Mesendoderm (in vitro differentiated cells): ENCODE measurements at places on chromosomes 12 and 14.

DNA sequence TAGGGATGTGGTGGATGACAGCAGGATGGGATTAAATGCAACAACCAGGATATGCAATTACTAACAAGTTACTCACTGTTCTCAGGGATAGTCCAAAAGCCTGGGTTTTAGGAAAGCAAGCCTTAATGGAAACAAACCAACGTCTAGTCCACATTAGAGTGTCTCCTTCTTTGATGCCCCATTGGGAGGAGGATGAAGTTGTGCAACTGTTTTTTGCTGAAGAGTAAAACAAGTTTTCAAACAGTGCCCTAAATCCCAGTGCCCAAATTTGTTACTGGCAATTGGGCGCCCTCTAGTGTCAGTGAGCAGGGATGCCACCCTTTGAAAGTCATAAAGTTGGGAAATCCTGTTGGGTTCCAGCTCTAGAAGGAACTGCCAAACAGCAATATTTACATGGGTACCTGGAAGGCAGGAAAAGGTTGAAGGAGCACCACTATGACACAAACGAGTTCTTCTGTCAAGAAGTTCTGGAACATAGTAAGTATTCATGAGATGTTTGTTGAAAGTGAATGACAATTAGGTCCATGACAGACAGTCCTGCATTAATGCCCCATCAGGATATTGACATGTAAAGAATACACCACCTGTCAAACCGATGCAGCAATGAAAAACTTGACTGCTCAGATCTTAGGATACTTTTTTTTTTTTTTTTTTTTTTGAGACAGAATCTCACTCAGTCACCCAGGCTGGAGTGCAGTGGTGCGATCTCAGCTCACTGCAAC is 11.1 kb upstream of the DPF3 start:
- H3K36me3 ChIP-seq, result no peaks in the 10 kb centered on the region
- no peaks in the 10 kb centered on the region for H3K4me1 ChIP-seq
- no peaks in the 10 kb centered on the region for H3K27me3 ChIP-seq
- H3K27ac ChIP-seq, result no peak overlapping the region
- H3K4me3 ChIP-seq, result no peak overlapping the region

DNA sequence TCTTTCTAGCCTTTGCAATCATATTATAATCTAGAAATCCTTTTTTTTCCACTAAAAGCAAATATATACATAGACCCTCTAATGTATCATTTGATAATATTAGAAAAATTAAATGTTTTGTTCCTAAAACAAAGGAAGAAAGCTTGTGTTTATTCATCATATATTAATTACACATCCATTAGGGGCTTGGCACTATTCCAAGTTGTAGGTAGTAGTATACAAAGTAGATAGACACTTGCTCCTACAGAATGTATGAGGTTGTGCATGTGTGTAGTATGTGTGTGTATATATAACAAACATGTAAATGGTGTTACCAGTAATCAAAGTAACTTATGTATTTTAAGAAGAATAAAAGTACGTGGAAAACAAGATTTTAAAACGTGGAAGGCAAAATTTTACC is 15.0 kb upstream of the KCNMB4 start:
- no peak for DNase-seq
- H3K27ac ChIP-seq, result no peak overlapping the region
- H3K36me3 ChIP-seq, result no peaks in the 10 kb centered on the region
- no peak overlapping the region for H3K4me3 ChIP-seq
- no peaks in the 10 kb centered on the region for H3K27me3 ChIP-seq

DNA sequence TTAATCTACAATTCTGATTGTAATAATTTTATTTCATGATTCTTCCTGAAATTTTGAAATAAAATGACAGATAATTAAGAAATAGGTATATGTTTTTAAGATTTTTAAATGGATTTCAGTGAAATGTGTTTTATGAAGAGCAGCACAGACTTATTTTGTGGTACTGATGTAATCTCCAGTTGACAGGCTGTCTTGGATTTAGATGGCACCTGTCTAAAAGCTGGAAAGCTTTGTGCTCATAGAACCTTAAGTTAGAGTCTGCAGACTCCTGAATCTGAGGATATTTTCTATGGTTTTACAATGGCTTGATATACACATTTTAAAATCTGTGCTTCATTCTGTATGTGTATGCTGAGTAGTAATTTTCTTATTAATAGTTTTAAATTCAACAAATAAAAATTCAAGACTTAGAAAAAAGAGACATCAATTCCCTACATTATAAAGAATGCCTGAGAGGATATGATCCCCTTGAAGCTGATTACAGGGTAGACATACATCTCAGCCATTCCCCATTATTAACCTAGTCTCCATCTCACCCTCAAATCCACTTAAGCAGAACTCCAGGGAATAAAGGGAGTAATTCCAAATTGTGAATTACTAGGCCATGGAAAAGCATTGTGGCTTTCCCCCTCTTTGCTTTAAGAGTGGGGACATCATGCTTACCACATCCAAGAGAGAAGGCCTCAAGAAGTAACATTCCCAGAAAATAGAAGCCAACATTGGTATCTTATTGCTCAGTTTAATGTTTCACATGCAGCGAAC is 33.7 kb upstream of the ACSS3 start:
- no peaks in the 10 kb centered on the region for H3K4me1 ChIP-seq
- no peak overlapping the region for H3K27ac ChIP-seq
- DNase-seq, result no peak
- H3K4me3 ChIP-seq, result no peak overlapping the region
- no peaks in the 10 kb centered on the region for H3K36me3 ChIP-seq

DNA sequence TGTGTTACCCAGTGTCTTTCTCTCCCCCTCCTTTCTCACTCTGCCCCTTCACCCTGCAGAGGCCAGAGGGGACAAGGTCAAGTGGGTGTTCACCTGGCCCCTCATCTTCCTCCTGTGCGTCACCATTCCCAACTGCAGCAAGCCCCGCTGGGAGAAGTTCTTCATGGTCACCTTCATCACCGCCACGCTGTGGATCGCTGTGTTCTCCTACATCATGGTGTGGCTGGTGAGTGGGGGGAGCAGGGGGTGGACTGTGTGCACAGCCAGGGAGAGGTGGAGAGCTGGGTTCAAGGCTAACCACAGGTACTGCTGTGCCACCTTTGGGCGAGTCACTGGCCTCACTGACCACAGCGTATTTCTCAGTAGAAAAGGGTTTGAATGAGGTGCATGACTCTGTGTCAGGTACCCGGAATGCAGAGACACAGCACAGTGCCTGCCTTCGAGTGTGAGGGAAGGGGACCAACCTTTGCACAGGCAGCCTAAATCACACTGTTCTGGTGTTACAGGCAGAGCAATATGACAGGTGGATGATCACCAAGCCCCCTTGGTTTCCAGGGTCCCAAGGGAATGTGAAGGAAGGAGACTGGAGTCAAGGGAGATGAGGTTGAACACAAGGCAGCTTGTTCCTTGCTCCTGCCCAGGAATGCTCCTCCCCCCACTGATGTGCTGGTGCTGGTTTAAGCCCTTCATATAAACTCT is 30.8 kb upstream of the RIN3 start:
- no peaks in the 10 kb centered on the region for H3K4me1 ChIP-seq
- no peak overlapping the region for H3K27ac ChIP-seq
- no peak for DNase-seq

GRCh38 chr14:75303381-75303789 is 24.8 kb downstream of the FOS start:
- no peaks in the 10 kb centered on the region for H3K36me3 ChIP-seq
- H3K27me3 ChIP-seq, result no peaks in the 10 kb centered on the region
- DNase-seq, result peak; percentile 82
- no peak overlapping the region for H3K27ac ChIP-seq
- no peak overlapping the region for H3K4me3 ChIP-seq

DNA sequence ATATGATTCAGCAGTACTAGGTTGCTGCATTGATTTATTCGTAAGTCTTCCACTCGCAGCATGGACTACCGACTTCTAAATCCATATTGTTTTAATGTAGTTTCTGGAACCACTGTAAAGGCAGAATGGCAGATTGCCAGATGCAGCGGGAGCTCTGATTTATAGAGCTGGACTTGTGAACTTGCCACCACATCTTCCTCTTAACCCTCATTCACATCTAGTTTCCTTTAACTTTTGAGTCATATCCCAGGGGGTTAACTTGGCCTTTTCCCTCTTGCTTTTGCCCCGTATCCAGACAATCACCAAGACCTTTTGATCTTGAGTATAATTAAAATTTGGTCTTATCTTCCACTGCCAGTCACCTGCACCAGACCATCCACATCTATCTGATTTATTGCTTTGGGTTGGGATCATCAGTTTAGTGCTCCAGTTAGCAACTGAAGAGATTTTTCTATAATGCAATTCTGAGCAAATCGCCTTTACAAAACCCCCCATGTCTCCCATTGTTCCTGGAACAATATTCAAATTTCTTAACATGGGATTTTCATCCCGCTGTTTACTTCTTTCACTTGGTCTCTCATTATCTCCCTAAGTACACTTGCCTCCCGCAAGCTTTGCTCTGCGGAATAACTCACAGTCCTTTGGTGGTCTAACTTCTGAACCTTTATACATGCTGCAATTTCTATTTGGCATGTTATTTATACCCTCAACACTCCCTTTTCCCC is 130.5 kb downstream of the ACSS3 start:
- DNase-seq, result no peak
- H3K36me3 ChIP-seq, result no peaks in the 10 kb centered on the region
- no peak overlapping the region for H3K27ac ChIP-seq
- H3K27me3 ChIP-seq, result no peaks in the 10 kb centered on the region
- no peak overlapping the region for H3K4me3 ChIP-seq

GRCh38 chr12:118237052-118237665 is 101.2 kb downstream of the PEBP1 start:
- H3K36me3 ChIP-seq, result no peaks in the 10 kb centered on the region
- H3K4me3 ChIP-seq, result no peak overlapping the region
- H3K27ac ChIP-seq, result no peak overlapping the region
- H3K27me3 ChIP-seq, result no peaks in the 10 kb centered on the region
- H3K4me1 ChIP-seq, result no peaks in the 10 kb centered on the region

- no peak overlapping the region for H3K27ac ChIP-seq
- H3K27me3 ChIP-seq, result no peaks in the 10 kb centered on the region
- H3K4me3 ChIP-seq, result no peak overlapping the region
Measured at GRCh38 chr14:90659156-90659555, 157.1 kb downstream of the TTC7B start.

DNA sequence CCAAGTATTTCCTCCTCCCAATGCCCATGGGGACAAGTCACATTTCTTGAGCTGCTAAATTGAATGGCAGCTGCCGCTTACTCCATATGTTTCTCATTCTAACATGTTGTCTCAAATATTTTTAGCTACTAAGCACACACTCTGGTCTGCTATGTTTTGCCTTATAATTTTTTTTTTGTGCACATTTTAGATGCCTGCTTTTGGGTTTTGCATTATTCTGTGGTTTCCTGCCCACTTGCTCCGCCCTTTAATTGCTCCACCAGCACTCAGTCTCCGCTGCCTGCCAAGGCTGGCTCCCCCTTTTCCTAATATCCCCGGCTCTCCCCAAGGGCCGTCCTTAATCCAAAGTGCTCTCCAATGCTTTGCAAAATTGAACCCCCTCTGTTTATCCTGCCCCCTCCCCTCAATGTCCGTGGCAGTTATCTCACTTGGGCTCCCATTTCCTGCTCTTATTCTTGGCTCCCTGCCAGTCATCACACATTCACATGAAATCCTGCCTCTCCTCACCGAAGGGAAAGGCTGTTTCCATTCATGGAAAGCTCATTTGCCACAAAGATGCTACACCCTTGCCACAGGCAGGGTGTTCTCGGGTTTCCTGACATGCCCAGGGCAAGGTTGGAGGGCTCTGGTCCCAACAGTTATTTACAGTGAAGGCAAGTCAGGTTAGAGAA is 79.4 kb downstream of the C12orf75 start:
- H3K27ac ChIP-seq, result no peak overlapping the region
- DNase-seq, result no peak
- H3K4me3 ChIP-seq, result no peak overlapping the region
- H3K36me3 ChIP-seq, result no peaks in the 10 kb centered on the region

DNA sequence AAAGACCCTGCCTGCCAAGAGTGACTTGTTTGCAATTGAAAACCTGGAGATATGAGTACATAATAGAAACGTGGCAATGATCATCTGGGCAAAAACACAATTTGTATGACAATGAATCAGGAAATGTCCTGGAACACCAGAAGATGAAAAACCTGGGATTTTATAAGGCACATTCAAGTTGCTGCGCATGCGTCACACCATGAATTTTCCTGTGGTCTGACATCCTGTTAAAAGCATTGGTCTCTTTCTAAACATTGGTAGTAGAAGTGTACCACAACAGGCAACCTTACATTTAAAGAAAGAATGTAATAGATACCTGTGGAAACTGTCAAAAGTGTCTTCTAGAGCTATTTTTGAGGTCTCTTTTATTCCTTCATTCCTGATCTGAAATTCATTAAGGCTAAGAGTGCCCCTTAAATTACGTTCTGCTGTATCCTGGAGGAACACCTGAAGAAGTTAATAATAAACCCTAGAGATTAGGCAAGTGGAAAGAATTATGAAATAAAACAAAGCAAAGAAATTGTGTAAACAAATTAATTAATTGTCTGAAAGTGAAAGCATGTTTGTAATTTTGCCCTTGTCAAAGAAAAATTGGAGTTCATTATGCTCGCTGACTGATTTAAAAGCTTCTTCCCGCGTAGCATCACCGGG is 676.5 kb downstream of the DIO2 start:
- DNase-seq, result no peak
- H3K36me3 ChIP-seq, result no peaks in the 10 kb centered on the region
- H3K4me1 ChIP-seq, result no peaks in the 10 kb centered on the region

DNA sequence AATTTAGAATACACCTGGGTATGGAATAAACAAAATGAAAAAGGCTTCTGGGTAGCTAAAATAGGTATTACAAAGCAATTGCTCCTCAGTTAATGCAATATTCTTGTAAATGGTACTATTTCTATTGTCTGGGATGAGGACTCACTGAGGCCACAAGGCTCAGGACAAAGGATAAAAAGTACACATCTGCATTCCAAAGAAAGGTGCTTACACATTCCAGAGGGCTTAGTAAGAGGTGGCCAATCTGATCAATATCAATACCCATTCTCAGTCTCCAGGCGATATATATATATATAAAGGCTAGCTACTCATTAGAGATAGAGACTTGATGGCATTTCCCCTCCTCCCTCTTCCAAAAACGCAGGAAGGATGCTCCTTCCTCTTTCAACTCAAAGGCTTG is 43.8 kb downstream of the ATXN7L3B start:
- H3K27ac ChIP-seq, result no peak overlapping the region
- peak; percentile 38 for DNase-seq
- no peak overlapping the region for H3K4me3 ChIP-seq
- no peaks in the 10 kb centered on the region for H3K36me3 ChIP-seq

DNA sequence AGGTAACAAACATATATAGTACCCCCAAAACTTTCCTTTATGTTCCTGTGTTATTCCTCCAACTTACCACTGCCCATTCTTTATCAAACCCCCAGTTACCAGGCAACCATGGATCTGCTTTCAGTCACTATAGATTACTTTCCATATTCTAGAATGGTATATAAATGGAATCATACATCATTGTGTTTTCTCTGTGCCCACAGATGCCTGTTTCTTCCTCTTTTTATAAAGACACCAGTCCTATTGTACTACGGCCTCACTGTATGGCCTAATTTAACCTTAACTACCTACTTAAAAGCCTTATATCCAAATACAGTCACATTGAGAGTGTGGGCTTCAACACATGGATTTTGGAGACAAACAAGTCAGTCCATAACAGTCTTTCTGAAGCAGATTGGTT is 2.6 kb downstream of the TAS2R14 start:
- no peaks in the 10 kb centered on the region for H3K36me3 ChIP-seq
- no peaks in the 10 kb centered on the region for H3K27me3 ChIP-seq
- no peaks in the 10 kb centered on the region for H3K4me1 ChIP-seq
- no peak overlapping the region for H3K4me3 ChIP-seq
- DNase-seq, result no peak
- H3K27ac ChIP-seq, result no peak overlapping the region

GRCh38 chr14:74286736-74287135 is 16.0 kb downstream of the ABCD4 start:
- no peak overlapping the region for H3K27ac ChIP-seq
- DNase-seq, result no peak
- H3K36me3 ChIP-seq, result peaks cover 32% of the 10 kb centered on the region
- no peaks in the 10 kb centered on the region for H3K27me3 ChIP-seq
- H3K4me1 ChIP-seq, result no peaks in the 10 kb centered on the region
- no peak overlapping the region for H3K4me3 ChIP-seq
